ENCODE measurements at places on chromosomes 6 and 20.

DNA sequence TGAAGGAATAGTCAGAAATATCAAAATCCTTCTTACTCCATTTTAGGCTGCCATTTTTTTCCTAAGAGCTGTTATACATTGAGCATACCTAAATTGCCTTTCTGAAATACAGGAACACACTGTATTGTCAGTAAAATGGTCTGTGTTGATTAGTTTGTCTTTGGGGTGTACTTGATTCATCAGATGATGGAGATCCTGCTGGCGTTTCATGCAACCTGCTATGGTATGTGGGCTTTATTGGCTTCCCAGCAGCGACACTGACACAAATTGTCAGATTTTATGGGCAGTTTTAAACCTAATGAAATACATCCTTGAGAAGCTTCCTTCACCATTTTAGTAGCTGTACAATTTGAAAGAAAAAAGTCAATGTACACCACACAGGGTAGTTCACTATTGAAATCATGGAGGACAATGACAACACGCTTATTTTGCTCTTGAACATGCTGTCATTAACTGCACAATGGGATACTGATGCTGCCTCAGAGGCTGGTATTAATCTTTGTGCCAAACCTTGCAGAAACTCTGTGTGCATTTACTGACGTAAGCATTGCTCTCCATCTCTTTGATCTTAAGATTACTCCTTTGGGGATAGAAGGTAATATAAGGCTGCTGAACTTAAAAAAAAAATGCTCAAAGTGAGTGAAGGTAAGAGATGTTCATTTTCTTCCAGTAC lies 124.9 kb downstream of the LAMA2 start:
- DNase-seq = no peak

GRCh38 chr20:1381753-1382591 lies 10.9 kb downstream of the FKBP1A start:
- no peak for DNase-seq

GRCh38 chr6:168123165-168123911 lies 44.3 kb upstream of the FRMD1 start:
- no peak for DNase-seq

GRCh38 chr20:59359906-59360725 lies 59.7 kb downstream of the EDN3 start:
- no peak for DNase-seq

DNA sequence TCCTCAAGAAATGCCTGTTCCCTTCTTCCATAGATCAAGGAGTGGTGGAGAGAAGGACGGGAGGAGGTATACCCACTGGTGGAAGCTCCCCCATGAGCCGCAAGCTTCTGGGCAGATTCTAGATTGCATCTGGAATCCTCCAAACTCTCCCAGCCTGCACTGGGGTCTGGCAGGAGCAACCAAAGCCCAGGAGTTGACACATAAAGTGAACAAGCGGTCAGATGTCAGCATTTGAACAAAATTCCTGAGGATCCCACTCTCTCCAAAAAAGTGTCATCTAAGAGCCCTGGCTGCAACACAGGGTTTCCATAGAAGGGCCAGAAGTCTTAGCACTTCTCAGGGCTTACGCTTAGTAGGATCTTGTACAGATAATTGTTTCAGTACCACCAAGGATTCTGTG lies 88.2 kb downstream of the KCNB1 start:
- DNase-seq = no peak

Data from dermis microvascular lymphatic vessel endothelial cell (primary cell).